GM03348 (cell line): ENCODE measurements at places on chromosomes 5 and 9.

DNA sequence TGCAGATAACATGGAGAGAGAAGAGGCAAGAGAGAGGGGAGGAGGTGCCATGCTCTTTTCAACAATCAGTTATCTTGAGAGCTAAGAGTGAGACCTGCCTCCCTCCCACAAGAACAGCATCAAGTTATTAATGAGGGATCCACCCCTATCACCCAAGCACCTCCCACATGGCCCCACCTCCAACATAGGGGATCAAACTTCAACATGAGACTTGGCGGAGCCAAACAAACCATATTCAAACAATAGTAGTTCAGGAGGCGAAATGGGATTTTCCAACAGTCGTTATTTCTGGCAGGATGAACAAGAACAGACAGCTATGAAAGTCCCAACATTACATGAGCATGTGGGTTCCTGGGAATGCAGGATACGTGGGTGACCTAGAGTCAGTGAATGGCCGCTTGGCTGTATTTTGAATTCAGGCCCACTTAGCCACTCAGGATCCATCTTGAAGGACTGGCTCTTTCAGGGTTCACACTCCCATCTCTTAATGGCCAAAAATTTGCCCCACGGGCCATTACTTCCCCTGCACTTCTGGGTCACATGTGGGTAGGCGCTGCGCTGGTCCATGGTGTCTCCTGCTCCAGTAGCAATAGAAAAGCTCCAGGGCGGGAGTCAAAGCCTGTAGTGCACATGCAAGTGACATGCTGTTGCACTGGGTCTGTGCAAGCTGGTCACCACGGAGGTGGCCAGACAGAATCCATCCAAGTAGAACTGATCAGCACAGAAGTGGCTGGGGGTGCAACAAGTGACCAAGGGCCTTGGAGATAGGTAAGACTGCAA is 7.1 kb upstream of the FAF2 start:
- no peak for DNase-seq

- no peak for DNase-seq
Observed at GRCh38 chr9:121197132-121197531, 4.5 kb downstream of the RAB14 start.

DNA sequence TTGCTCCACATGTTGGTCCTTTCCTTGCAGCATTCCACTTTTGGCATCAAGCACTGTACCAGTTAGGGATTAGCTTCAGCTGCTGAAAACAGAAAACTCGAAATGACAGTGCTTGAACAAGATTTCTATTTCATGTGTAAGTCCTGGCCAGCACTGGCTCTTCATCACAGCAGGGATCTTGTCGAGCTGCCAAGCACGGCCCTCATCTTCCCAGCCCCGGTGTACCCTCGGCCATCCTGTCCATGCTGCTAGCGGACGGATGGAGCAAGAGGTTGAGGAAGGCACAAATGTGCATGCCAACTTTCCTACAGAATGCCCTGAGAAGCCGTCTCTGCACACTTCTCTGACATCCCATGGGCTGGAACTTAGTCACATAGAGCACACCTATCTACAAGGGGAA is 130.6 kb downstream of the TENT4A start:
- DNase-seq: no peak

DNA sequence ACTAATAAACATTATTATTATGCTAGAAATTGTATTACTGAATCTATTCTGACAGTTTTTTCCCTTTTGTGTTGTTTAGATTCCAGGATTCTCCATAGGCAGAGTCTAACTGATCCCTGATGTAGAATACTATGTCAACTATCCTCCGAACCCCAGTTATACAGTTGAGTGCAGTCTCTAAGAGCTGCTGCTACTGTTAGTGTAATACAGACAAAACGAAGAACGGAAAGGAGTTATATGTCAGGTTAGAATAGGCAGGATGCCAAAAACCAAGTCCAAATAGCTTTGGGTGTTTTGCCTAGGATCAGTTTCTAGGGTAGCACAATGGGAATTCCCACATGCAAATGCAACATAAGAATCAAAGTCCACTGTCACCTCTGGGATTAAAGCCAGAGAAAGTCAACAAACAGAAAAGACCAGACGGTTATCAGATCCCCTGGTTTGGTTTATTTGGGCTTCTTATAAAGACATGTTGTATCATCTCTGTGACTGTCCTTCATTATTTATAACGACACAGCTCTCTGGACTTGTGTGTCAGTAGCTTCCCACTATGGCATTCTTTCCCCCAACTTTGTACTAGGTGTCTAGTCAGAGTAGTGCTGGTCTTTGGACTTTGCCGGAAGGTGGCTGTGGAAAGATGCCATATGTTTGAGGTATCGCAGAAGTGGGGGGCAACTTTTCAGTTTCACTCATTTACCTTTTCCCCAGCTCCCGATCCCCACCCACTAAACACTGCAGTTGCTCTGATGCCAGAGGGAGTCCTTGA is 14.9 kb upstream of the TMEM38B start:
- no peak for DNase-seq

DNA sequence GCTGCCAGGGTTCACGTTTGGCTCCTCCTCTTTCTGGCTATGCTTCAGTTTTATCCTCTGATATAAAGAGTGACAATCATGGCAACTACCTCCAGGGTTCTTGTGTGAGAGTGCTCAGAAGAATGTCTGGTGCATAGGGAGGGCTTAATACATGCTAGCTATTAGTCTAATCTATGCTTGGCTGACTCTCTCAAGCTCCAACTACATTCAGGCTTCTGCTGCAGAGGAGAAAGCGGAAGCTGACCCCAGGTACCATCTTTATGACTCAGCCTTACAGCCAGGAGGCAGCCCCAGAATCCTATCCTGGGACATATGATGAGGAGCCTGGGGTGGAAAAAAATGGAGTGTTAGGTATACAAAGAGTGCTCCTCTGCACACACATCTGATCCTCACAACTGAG is 32.1 kb upstream of the RASGRF2 start:
- no peak for DNase-seq

DNA sequence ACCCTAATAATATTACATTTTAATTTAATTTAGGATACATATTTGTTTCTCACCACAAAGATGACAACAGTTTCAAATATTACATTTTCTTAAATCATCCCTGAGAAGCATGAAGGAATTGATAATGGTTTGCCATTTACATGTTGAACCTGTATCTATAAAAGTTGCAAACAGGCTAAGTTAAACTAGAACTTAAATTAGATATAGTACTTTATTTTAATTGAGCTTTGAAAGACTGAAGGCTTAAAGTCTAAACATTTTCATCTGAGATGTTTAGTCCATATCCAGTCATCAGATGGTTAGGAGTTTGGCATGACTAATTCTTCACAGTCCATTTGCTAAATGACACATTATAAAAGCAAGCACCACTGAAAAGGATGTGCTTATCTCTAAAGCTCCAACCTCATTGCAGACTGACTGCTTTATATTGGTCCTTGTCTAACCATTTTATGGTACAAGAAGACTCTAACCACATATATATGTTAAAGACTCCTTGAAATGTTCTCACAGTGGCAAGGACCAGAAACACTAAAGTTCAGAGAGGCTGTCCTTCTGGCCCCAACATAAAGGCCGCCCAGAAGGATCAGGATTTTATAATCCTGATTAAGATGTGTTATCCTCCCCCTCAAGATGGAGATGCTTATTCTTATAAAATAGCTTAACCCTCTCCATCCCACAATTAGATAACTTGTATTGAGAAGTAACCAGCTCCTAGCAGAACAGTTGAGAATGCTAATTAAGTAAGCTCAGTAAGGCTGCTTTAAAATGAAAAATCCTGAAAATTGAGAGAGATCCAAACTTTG is 25.8 kb downstream of the WNT8A start:
- no peak for DNase-seq

DNA sequence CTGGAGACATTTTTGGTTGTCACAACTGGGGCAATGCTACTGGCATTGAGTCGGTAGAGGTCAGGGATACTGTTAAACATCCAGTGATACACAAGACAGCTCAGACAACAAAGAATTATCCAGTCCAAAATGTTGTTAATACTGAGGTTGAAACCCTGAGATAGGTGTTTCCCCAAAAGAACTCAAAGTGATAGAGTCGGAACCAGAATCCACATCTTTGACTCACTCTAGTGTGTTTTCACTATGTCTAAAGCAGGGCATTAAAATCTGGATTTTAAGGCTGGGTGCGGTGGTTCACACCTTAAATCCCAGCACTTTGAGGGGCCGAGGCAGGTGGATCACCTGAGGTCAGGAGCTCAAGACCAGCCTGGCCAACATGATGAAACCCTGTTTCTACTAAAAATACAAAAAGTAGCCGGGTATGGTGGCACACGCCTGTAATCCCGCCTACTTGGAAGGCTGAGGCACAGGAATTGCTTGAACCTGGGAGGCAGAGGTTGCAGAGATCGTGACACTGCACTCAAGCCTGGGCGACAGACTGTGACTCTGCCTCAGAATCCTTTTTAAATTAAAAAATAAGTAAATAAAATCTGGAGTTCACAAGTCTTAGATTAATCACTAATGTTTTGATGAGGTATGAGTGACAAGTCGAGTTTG is 17.0 kb downstream of the SLC31A1 start:
- no peak for DNase-seq

- no peak for DNase-seq
Observed at GRCh38 chr5:128777052-128777451, 188.2 kb upstream of the SLC27A6 start.

- DNase-seq: no peak
Observed at GRCh38 chr9:94656200-94656599, 16.9 kb upstream of the FBP1 start.

DNA sequence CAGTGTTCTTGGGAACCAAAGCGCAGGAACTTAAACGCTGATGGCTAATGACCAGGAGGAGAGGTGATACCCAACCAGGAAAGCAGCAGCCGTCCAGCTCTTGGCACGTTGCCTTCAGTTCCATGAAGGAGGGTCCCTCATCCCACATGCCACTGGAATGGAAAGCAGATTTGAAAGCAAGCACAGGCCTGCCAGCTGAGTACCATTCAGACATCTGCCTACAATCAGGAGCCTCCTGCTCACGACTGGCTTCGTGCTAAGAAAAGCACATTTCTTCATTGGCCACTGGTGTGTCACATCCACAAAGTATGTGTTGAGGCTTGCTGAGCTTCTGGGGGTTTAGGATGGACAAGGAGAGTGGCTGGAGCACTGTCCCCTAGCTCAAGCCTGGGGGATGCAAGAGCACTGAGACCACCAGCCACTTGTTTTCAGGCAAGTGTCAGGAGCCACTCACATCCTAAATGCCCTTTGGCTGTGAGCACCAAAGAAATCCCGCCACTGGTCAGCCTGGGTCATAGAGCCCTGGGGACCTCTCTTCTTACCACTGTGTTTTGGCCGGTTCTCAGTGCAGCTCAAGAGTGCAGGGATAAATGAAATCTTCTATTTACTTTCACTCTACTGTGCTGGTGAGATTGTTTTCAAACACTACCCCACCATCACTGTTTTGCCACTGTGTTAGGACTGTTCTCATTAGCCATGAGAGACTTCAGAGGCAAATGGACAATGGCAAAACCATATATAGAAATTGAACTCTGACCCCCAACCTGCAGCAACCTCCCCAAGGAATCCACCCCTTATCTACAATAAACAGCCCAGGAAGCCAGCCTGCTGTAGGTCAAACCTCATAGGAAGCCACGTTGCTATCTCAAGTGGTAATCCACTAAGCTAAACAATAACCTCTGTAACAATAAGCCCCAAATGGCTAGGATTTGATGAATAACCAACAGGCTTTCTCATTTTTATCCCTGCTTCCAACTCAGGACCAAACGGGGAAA is 58.3 kb downstream of the MTX3 start:
- DNase-seq: peak; percentile 73

GRCh38 chr5:61603211-61603908 is 271.3 kb downstream of the ZSWIM6 start:
- peak; percentile 55 for DNase-seq

GRCh38 chr5:72658761-72659540 is 151.7 kb upstream of the ZNF366 start:
- peak; percentile 28 for DNase-seq

DNA sequence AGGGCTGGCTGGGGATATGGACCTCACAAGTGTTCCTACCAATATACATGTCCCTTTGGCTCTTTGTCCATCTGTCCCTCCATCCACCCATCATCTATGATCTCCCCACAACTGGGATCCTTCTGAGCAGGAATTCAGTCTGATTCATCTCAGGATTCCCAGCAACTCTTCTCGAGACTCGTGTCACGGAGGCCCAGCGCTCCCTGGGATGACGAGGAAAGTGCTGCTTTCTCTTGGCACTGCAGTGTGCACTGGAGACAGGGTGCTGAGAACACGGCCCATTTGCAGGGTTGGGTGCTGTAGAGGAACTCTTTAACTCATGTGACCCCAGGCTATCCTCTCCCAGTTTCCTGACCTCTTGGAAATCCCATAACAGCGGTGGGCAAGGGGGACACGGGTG is 72.9 kb downstream of the ANGPTL2 start:
- no peak for DNase-seq

DNA sequence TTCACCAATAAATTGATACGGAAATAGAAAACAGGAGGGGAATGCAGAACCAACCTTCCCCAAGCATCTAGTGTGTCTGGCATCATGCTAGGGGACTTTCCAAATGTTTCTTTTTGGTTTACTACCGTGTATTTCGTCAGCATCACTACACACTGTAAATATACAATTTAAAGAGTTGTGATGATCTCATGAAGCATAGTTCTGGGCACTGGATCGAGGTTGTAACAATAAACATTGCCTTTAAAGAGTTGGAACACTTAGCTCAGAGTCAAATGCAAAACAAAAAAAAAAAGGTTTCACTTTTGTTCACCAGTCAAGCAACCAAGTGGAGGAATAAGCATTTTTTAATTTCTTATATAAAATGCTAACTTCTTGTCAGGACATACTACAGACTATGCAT is 2.9 kb upstream of the SCAI start:
- no peak for DNase-seq

DNA sequence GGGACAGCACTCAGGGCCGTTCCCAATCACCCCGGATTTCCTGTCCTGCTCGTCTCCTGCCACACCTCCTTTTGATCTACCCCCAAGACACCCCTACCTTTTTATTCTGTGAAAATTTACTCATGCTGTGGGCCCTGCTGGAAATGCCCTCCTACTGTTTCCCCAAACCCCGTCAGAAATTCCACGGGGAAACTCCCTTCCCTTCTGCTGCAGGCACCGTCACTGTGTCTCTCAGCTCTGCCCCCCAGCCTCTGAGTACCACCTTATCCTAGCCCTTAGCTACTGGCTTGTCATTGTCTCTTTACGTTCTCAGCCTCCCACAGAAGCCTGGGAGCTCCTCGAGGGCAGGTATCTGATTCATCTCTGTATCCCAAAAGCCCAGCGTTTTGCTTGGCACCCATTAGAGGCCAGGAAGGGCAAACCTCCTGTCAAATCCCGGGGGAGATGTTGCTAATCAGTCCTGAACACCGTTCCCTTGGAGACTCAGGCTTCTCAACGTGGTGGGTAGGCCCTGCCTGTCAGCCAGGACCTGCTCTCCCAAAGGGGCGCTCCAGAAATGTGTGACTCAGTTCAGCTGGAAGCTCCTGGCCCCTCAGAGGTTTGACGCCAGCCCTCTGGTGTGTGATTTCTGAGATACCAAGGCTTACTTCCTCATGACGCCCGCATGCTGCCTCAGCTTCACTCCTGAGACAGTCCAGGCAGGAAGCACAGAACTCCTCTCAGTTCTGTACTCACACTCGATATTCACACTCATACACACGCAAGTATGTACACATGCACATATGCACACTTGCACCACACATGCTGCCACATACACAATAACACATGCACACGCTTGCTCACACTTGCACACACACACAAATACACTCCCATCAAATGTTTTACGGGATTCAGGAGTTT is 50.7 kb upstream of the GRHPR start:
- no peak for DNase-seq

GRCh38 chr5:42168091-42168670 is 243.1 kb downstream of the FBXO4 start:
- DNase-seq: no peak

GRCh38 chr9:88258601-88259000 is 120.3 kb upstream of the SPATA31C2 start:
- DNase-seq: peak; percentile 64

GRCh38 chr5:39422036-39422606 is 2.7 kb downstream of the DAB2 start:
- no peak for DNase-seq
